Muscle of leg (tissue), 16 donors: ENCODE measurements at places on chromosomes 11 and 22. TPM values are rescaled to one million over a fixed set of nuclear protein-coding genes. Genes with fewer than 3 reads are reported as not detected.

Gene APOA4
- polyA plus RNA-seq = 33.6 TPM

Gene SLC15A3
- polyA plus RNA-seq = 12.3 TPM

Gene MFRP
- not detected for polyA plus RNA-seq

Gene DTX4
- 17.9 TPM for polyA plus RNA-seq
